ENCODE measurements at places on chromosomes 16 and 17.

DNA sequence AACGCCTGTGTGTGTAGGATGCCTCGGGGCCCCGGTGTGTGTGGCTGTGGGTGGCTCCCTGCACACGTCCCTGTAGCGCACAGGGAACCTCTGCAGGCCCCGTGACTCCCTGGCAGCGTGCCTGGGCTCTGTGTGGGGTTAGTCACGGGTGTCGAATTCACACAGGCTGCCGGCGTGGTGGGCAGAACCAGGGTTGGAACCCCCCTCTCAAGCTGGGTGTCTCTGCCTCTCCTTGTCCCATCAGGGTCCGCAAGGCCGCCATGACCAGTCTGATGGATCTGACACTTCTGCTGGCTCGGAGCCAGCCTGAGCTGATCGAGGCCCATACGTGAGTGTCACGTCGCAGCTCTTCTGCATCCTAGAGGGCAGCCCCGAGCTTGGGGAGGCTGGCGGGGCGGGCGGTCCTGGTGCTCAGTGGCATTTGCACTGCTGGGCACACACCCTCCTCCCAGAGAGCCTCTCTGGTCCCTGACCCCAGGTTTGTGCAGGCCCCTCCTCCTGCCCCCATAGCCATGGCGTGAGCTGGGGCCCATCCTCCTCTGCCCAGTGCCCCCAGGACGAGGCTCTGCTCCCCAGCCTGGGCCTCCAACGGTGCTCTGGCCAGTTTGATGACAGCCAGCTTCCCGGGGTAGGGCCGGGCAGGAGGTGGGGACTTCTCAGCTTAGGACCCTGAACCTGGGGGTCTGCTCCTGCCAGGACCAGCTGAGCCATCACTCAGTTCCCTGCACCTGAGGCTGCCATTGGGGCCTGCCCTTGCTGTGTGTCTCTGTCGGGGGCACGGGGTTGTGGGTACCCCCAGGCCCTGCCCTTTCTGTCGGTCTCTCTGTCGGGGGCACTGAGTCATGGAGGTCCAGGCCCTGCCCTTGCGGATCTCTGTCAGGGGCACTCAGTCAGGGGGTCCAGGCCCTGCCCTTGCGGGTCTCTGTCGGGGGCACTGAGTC is 88.1 kb upstream of the ZNF750 start:
- no peak for DNase-seq

DNA sequence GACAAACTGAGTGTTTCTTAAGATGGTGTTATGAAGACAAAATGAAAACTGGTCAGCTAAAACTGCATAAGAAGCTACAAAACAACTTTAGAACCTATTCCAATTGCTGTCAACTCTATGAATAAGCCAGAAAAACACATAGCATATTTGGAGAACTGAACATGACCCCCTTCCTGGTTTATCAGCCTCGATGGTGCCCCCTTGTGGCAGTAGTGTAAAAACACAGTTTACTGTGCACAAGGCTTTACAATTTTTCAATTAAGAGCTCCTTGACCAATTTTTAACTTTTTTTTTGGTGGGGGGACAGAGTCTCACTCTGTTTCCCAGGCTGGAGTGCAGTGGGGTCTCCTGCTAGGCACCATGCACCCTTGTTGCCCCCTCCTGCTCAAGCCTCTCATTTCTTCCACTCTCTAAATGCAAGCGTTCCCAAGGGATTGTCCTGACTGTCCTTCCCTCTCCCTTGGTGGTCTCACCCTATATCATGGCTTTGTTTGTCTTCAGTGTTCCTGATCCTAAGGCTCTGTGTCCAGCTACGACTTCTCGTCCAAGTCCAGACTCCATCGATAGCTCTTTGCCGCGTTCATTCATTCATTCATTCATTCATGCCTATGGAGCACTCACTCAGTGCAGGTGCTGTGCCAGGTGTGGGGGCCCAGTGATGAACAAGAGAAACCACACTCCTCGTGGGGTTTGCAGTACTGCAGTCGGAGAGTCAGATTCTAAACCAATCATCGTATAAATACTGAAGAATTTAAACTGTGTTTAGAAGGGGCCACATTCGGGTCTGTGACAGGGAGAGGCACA is 7.5 kb downstream of the EIF1 start:
- DNase-seq = peak; percentile 87

- DNase-seq = no peak
These were observed 204.7 kb upstream of the TNRC6C start for GRCh38 chr17:77753691-77754245.

- peak; percentile 80 for DNase-seq
These were observed 80.8 kb downstream of the OMG start for GRCh38 chr17:31216031-31216751.

DNA sequence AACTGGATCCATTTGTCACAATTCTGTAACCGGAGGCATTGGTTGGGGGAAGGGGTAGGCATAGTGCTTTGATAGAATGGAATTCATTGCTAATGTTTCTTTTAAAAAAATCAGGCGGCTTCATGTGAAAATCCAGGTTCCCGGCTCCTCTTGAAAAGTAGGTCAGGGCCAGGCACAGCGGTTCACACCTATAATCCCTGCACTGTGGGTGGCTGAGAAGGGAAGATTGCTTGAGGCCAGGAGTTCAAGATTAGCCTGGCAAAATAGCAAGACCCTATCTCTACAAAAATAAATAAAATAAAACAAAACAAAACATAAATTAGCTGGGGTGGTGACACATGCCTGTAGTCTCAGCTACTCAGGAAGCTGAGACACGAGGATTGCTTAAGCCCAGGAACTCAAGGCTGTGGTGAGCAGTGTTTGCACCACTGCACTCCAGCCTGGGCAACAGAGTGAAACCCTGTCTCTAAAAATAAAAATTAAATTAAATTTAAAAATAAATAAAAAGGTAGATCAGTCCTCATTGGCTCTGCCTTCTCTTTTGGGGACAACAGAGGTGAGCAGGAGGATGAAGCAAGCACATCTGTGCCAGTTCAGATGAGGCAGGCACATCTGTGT is 466.5 kb downstream of the HS3ST4 start:
- no peak for DNase-seq

GRCh38 chr17:41895617-41896016 is 23.1 kb downstream of the ACLY start:
- DNase-seq = peak; percentile 59

- DNase-seq = no peak
These were observed 54.6 kb downstream of the ABCC12 start for GRCh38 chr16:48101069-48101674.

- DNase-seq = no peak
These were observed 173.2 kb downstream of the CYLD start for GRCh38 chr16:50915120-50915519.

- no peak for DNase-seq
These were observed 19.8 kb upstream of the TIMP2 start for GRCh38 chr17:78944956-78945355.

GRCh38 chr17:31487063-31487647 is 95.7 kb downstream of the RAB11FIP4 start:
- DNase-seq = no peak

GRCh38 chr16:83138976-83139690 is 512.4 kb downstream of the CDH13 start:
- peak; percentile 52 for DNase-seq

- DNase-seq = no peak
These were observed 13.4 kb upstream of the SULT1A1 start for GRCh38 chr16:28623172-28623711.

- peak; percentile 79 for DNase-seq
These were observed 612 bp downstream of the PSMD12 start for GRCh38 chr17:67365738-67366192.

- no peak for DNase-seq
These were observed 218.0 kb upstream of the TNRC6C start for GRCh38 chr17:77740481-77740880.

GRCh38 chr17:27319541-27320221 is 25.8 kb downstream of the WSB1 start:
- peak; percentile 73 for DNase-seq

DNA sequence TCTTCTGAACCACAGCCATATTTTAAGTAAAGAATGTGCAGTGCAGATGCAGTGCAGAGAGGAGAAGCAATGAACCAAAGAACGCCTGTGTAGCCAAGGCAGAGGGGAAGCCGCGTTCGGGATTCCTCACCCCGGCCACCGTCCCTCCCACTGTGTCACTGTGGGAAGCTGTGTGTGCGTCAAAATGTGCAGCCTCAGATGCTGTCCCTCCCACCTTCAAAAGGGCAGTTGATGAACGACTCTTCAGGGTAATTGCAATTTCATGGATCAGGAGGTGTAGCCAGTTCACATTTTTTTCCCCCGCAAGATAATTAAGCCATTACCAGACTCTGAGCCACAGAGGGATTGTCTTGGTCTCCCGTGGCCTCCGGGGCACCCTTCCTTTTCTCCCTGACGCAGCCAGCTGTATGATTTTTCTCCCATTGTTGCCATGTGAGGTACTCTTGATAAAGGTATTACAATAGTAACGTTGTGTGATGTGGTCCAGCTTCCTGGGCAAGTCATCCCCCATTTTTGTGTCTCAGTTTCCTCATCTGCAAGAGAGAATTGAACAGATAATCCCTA is 190.0 kb downstream of the FOXL1 start:
- no peak for DNase-seq

DNA sequence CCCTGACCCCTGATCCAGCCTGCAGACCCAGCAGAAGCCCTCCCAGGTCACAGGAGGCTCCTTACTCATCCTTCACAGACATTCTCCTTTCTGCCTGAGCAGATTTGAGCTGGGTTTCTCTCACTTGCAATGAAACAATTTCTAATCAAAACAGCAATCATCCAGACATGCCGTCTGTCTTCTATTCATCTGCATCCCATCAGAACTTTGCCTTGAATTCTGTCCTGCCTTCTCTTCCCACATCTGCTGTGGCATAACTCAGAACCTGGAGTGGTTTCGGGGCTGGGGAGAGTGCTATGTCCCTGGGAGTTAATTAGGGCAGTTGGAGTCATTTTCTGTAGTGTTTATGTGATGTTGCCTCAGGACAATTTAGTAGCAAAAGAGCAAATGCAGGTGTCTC is 278.6 kb downstream of the CBLN1 start:
- no peak for DNase-seq

DNA sequence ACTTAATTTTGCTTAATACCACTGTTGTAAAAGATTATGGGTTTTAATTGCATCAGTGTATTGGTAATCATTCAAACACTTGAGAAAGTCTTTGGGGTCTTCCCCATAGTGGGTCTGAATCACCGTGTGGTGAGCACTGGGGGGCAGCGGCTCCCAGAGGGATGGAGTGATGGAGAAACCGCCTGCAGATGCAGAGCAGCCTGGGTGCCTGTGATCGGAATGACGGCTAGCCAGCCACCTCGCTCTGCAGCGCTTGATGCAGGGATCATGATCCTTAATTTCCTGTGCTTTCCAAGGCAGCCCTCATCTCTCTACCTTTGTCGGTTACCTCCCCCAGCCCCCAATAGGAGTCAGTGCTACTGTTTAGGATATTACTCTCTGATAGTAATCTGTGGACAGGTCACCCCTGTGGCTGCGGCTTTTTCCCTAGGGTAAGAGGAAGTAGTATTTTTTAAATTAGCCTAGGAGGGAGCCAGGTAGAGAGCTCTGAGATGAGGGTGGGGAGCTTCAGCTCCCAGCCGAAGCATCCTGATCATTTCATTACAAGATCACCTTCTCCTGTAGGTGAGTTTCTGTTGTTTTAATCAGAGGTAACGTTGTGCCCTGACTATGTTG is 135.6 kb downstream of the MSI2 start:
- no peak for DNase-seq
